IMR-90 (cell line): ENCODE measurements at places on chromosomes 5 and 9. TPM values are rescaled to one million over a fixed set of nuclear protein-coding genes. Genes with fewer than 3 reads are reported as not detected.

LCN12 gene
- not detected in 2 replicates for total RNA-seq

PCDHA2 gene
- not detected in 2 replicates for total RNA-seq

GRCh38 chr5:128493657-128494329 lies 44.3 kb downstream of the FBN2 start:
- peaks cover 6% of the 10 kb centered on the region for H3K4me1 ChIP-seq
- H3K27me3 ChIP-seq, result no peaks in the 10 kb centered on the region
- DNase-seq, result peak; percentile 8
- no peak overlapping the region for H3K4me3 ChIP-seq
- peaks cover 1% of the 10 kb centered on the region for H3K36me3 ChIP-seq
- H3K27ac ChIP-seq, result no peak overlapping the region

DNA sequence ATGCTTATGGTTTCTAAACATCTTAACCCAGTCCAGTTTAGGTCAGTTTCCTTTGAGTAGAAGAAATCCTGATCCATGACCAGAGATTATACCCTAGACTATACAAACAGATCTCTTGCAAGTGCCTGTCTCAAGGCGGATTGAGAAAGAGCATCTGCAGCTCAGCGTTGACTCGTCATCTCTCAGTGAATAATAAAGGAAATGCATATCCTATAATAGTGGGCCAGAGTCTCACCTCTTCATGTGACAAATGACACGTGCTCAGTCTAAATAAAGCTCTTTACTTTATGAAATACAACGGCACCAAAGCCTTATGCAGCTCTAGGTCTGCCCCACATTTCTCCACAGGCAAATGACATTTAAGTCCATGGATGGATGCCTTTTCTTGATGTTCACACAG lies 179.4 kb upstream of the NR3C1 start:
- H3K36me3 ChIP-seq, result no peaks in the 10 kb centered on the region
- H3K27me3 ChIP-seq, result no peaks in the 10 kb centered on the region

GRCh38 chr9:130156672-130157071 lies 15.5 kb upstream of the NCS1 start:
- H3K4me1 ChIP-seq, result no peaks in the 10 kb centered on the region
- H3K36me3 ChIP-seq, result no peaks in the 10 kb centered on the region
- H3K27ac ChIP-seq, result no peak overlapping the region
- no peak for DNase-seq
- no peaks in the 10 kb centered on the region; the same call in 1 of the 2 replicates for H3K27me3 ChIP-seq
- no peak overlapping the region for H3K4me3 ChIP-seq

DNA sequence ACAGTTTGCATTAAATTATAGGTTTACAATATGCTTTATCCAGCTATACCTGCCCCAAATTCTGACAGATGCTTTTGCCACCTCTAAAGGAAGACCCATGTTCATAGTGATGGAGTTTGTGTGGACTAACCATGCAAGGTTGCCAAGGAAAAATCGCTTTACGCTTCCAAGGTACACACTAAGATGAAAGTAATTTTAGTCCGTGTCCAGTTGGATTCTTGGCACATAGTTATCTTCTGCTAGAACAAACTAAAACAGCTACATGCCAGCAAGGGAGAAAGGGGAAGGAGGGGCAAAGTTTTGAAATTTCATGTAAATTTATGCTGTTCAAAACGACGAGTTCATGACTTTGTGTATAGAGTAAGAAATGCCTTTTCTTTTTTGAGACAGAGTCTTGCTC lies 41.0 kb downstream of the FXN start:
- H3K4me3 ChIP-seq, result no peak overlapping the region
- H3K27ac ChIP-seq, result no peak overlapping the region
- no peaks in the 10 kb centered on the region for H3K36me3 ChIP-seq
- no peak for DNase-seq

GRCh38 chr9:120736881-120737280 lies 22.6 kb upstream of the MEGF9 start:
- peaks cover 14% of the 10 kb centered on the region for H3K4me1 ChIP-seq
- no peak for DNase-seq
- no peaks in the 10 kb centered on the region for H3K36me3 ChIP-seq
- H3K4me3 ChIP-seq, result no peak overlapping the region
- H3K27me3 ChIP-seq, result no peaks in the 10 kb centered on the region

DNA sequence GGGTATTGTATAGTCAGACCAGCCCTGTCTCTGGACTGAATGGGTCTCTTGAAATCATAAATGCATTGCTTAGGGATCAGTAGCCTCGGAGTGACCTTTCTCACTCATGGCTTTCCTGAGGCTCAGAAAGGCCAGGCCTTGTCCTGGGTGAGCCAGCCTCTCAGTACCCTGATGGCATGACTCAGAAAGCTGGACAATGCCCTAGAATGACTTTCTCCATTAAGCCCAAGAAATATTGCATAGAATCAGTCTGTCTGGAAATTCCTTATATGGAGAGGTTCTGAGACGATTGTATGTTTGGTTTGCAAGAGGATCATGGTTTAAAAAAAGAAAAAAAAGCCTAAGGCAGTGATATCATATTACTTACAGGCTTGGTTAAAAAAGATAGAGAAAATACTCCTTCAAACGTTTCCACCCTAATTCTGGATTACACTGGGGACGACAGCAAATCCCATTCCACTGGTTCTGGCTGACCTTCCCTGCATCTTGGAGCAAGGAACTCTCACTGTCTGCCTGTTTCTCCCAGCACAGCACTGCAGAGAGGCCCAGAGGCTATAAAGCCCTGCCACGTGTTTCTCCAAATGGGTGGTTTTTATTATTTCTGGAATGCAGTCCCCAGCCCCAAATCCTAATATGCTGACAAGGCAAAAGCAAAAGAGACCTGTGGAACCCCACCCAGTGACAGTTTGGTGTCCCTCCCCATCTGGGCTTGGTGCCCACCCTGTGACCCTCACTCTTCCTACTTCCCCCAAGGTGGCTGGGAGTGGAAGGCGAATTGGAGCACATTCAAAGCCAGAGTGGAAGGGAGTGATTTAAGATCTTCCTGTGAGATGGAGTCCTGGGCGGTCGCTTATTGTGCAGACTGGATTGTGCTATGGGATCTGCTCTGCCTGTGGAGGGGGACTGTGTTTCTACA lies 34.4 kb downstream of the MAP1B start:
- H3K27ac ChIP-seq, result peak overlapping the region; percentile 100
- H3K4me1 ChIP-seq, result peaks cover 24% of the 10 kb centered on the region
- no peaks in the 10 kb centered on the region for H3K27me3 ChIP-seq
- H3K36me3 ChIP-seq, result peaks cover 4% of the 10 kb centered on the region
- DNase-seq, result peak; percentile 97

DNA sequence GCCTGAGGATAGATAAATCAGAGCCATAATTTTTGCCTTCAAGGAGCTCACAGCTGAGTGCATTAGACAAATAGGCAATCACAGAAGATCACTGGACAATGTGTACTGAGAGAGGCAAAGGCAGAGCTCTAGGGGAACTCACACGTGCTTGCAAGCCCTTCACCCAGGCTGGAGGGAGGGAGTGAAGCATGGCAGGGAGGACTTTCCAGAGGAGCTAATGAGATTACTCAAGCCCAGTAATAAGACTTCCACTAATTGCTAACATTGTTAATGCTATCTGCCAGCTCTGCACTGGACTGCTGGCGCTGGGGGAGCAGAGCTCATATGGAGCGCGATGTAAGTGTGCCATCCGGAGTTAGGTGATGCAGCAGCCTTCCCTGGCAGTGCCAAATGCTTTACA lies 408.4 kb downstream of the NTRK2 start:
- no peaks in the 10 kb centered on the region for H3K4me1 ChIP-seq
- no peaks in the 10 kb centered on the region for H3K36me3 ChIP-seq
- no peak overlapping the region for H3K27ac ChIP-seq
- no peak for DNase-seq
- no peaks in the 10 kb centered on the region for H3K27me3 ChIP-seq

DNA sequence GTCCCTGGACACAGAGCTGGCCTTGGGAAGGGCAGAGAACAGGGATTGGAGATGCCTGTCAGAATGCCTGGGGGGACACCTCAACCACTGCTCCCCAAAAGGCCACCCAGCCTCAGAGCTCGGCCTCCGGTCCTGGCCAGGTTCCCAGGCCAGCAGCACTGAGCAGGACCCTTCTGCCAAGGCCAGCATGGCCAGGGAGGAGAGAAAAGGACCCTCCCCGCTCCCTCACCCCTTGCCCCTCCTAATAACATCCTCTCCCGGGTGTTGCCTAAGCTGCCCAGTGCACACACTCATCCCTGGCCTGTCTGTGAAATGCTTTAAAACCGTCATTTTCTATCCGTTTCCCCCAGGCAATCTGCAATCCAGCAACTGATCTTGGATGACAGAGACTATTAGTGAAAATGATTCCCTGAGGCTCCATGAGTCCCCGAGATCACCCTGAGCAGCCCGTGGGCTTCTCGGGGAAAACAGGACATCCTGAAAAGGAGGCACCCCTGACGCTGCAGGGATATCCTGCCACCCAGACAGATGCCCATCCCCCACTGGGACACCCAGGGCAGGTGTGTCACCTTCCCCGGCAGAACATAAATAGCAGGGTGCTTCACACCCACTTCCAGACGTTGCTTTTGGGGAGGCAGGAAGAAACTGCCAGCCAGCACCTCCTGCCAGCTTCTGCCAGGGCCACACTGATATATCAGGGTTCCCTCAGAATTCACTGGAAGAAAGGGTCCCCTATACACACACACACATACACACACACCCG lies 75.3 kb downstream of the ADAMTS2 start:
- H3K27ac ChIP-seq, result peak overlapping the region; percentile 93
- H3K36me3 ChIP-seq, result peaks cover 6% of the 10 kb centered on the region; the same call in 1 of the 2 replicates
- H3K27me3 ChIP-seq, result no peaks in the 10 kb centered on the region
- no peak for DNase-seq
- H3K4me1 ChIP-seq, result peaks cover 73% of the 10 kb centered on the region

DNA sequence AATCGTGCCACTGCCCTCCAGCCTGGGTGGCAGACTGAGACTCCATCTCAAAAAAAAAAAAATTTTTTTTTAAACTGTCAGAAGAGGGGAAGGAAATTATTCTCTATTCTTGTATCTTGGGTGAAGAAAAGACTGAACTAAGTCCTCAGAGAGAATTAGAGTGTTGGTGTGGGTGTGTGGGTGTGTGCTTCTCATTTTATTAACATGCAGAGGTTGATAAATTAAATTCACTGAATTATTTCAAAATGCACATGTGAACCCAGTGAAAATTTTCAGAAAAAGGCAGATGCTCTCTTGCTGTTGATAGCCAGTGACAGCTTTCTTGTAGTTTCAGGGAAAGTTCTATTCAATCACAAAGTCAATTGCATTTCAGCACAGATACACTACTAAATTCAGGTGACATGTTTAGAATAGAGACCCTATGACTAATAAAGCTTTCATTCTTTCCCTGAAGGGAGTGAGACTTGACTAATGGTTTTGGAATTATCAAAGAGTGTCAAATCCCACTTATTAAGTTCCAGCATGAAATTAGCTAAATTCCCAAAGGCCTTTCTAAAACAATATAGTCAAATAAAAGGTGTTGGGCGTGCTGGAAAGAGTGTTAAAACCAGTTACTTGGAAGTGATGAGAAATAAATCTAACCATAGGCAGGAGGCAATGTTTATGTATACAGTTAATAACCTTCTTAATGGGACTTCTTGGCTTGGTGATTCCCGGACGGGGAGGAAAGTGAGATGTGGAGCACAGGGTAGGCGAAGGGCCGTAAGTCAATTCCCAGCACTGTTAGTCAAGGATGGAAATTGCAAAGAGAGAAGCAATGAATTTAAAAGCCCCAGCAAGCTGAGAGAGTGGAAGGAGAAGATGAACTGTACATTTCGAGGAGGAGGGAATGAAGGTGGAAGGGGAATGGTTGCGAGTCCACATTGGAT lies 103.2 kb upstream of the SPATA31D4 start:
- no peak for DNase-seq
- peaks cover 23% of the 10 kb centered on the region for H3K4me1 ChIP-seq
- H3K36me3 ChIP-seq, result no peaks in the 10 kb centered on the region
- no peak overlapping the region for H3K4me3 ChIP-seq
- H3K27me3 ChIP-seq, result no peaks in the 10 kb centered on the region
- H3K27ac ChIP-seq, result no peak overlapping the region

- no peak overlapping the region for H3K4me3 ChIP-seq
- no peaks in the 10 kb centered on the region for H3K36me3 ChIP-seq
- peaks cover 9% of the 10 kb centered on the region; the same call in 1 of the 2 replicates for H3K4me1 ChIP-seq
- DNase-seq, result peak; percentile 70
- no peaks in the 10 kb centered on the region for H3K27me3 ChIP-seq
- no peak overlapping the region for H3K27ac ChIP-seq
Observed at GRCh38 chr9:4301296-4301695, 1.4 kb upstream of the GLIS3 start.

GRCh38 chr9:9395539-9395938 lies 1217.3 kb downstream of the PTPRD start:
- no peak overlapping the region for H3K27ac ChIP-seq
- no peaks in the 10 kb centered on the region for H3K36me3 ChIP-seq
- no peaks in the 10 kb centered on the region for H3K27me3 ChIP-seq
- no peaks in the 10 kb centered on the region for H3K4me1 ChIP-seq
- no peak for DNase-seq

DNA sequence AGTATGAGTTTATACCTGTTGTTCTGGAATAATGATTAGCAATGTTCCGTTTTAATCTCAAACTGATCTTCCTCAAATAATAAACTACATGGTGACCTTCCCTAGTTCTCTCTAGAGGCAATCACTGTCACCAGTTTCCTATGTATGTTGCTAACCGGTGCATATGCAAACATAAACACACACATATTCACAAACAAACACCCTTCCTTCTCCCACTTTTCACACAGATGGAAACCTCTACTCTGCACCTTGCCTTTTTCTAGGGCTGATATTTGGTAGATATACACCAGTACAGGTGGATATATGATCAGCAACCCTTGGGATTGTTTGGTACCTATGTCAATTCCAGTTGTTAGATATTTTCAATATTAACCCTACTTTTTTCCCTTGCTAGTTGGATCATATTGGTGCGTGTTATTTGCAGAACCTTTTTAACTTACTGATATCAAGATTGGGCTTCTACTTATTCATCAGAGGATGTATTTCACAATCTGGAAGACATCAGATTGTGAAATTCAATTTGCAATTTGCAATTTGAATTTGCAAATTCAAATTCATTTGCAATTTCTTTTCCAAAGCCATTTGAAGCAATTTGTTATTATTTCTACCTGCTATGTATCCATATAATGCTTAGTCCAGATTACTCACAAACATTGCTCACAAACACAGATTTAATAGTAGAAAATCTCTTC lies 12.6 kb downstream of the FYB1 start:
- H3K27ac ChIP-seq, result no peak overlapping the region
- peaks cover 4% of the 10 kb centered on the region for H3K27me3 ChIP-seq
- H3K36me3 ChIP-seq, result no peaks in the 10 kb centered on the region
- no peak overlapping the region for H3K4me3 ChIP-seq
